Eye (tissue), 1 donor: ENCODE measurements at places on chromosomes 6 and 20.

DNA sequence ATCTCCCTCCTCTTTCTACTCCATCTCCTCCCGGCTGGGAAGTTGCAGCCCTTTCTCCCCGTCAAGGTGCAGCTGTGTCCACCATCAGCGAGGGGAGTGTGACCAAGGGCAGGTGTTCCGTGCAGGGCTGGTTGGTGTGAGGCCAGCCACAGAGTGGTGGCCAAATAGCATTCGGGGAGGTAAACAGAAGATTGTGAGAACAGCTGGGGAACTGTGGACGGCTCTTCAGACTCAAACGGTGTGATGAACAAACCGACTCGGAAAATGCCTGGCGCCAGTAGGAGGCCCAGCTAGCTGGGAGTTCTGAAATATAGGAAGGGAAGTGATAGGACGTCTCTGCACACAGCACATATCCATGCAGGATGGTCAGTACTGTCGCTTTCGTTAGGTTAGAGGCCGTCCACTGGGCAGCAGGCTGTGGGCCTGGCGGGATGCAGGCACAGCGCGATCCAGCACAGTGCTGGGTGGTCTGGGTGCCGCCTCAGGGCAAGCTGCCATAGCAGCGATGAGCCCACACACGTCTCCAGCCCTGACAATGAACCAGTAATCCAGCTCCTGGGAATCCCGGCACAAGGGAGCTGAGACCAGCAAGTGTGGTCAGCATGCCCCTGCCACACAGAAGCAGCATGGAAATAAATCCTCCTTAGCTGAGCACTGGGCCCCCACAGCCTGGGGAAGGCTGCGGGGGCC lies 258.1 kb downstream of the TAF4 start:
- no peak for DNase-seq

DNA sequence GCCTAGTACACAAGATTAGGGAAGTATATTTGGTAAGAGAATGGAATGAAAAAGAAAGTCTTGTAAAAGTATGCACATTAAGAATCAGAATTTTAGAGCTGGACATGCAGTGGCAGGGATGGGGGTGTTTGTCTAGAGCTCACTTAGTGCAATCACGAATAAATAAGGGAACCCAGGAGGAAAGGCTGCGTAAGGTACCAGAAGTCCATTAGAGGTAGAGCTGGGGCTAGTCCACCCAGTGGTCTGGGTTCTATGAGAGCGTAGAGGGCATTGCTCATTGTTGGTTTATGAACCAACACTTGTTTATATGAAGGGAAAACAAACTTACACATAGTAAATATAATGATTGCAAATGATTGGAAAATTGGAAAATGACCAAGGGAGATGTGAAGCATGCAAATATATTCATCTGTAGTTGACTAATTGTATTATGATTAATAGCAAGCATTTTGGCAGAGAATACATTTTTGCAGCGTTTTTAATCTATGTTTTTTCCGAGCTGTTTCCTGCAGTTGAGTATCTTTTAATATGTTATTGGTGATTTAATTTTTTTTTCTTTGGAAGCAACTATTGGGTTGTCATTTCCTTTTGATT lies 3.2 kb downstream of the CDC40 start:
- no peak for DNase-seq

DNA sequence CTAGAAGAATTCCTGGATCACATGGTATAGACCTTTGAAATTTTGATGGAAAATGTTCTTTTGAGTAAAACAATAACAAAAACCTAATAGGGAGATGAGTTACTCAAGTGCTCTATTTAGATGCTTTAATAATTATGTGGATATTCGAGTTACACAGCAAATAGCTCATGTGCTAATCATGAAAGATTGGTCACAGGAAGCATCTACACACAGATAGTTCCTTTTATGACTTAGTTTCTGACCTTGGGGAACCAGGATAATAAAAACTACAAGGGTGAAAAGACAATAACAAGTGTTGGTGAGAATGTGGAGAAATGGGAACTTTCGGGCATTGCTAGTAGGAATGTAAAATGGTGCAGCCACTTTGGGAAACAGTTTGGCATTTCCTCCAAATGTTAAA lies 19.7 kb downstream of the UBE2V1 start:
- DNase-seq: no peak

GRCh38 chr6:29702519-29703103 lies 20.6 kb upstream of the HLA-F start:
- DNase-seq: peak; percentile 30

- DNase-seq: peak; percentile 86
Observed at GRCh38 chr6:74277777-74278186, 581.8 kb downstream of the CD109 start.

- no peak for DNase-seq
Observed at GRCh38 chr6:143598466-143599080, 79.2 kb upstream of the PHACTR2 start.

DNA sequence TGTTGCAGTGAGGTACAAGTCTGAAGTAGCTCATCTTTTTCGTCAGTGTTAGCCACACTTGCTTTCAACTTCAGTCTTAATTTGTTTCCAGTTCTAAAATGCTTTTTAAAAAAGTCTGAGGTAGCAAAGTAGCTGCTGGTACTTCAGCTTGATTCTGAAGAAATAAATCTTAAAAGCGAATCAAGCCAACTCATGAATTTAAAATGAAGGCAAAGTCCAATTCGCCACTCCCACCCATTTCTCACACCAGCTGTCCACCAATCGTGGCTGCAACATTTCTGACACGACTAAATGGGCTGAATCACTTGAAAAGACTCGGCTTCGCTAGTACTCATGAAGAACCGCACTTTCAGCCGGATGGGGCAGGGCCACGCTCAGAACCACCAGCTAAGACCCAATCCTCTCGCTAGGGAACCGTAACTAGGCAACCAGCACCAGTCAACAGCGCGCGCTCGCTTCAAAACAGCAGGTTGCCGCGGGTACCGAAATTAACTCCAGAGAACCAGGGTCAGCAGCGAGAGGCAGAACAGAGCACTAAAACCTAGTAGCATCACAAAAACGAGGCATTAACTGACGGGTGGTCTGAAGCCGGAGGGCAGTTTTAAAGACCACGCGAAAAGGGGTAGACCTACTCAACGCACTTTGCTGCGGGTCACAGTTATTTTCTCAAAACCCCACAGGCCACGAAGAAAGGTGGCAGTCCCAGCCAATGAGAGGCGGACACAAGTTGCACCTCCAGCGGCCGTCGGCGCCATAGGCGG lies 900 bp downstream of the BCLAF1 start:
- peak; percentile 87 for DNase-seq

GRCh38 chr20:21190869-21191268 lies 65.0 kb downstream of the KIZ start:
- DNase-seq: peak; percentile 28

GRCh38 chr6:111173341-111173740 lies 86.0 kb downstream of the SLC16A10 start:
- no peak for DNase-seq

- no peak for DNase-seq
Observed at GRCh38 chr6:37556881-37557644, 57.4 kb upstream of the CCDC167 start.

DNA sequence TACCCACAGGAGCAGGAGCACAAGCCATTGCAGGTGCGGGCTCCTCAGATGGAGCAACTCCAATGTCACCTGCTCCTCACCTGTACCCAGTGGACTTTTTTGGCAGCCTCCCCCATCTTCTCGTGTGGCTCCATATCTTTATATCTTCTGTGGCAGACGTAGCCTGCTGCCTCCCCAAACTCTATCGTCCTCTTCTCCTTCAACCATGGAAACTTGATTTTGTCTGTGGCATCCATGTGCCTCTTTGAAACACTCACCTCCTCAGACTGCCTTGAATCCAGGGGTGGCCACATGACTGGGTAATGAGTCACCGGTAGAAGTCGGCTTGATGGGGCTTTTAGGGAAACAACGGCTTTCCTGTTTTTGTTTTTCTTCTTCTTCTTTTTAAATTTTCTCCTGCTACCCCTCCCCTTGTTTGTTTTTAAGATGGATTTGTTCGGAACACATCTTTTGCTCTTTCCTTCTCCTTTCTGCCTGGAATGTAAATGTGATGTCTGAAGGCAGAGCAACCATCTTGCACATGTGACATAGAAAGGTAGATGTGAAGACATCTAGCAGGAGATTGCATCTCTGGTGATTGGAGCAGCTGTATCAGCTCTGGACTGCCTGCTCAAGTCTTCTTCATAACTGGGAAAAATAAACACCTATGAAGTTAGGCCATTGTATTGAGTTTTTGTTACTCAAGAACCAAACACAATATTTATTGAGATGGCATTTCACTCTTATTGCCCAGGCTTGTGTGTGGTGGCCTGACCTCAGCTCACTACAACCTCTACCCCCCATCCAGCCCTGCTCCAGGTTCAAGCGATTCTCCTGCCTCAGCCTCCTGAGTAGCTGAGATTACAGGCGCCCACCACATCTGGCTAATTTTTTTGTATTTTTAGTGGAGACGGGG lies 69.9 kb upstream of the DDR1 start:
- no peak for DNase-seq

DNA sequence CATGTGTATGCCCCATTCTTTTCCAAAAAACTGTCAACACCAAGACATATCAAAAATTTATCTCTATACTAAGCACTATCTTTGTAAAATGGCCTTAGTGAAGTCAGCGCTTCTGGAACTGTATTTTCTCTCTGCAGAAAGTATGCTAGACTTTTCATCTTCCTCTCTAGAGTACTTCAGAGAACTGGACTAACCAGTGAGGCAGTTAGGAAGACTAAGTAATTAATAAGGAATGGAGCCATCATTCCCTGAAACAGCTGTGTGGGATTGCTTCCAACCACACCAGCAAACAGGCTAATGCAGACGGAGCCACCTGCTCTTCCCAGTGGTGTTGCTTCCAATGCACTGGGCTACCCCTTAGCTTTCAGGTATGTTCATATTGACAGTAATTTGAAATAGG lies 169.1 kb upstream of the FUT9 start:
- no peak for DNase-seq

- DNase-seq: no peak
Observed at GRCh38 chr6:12490904-12491571, 200.9 kb downstream of the EDN1 start.

DNA sequence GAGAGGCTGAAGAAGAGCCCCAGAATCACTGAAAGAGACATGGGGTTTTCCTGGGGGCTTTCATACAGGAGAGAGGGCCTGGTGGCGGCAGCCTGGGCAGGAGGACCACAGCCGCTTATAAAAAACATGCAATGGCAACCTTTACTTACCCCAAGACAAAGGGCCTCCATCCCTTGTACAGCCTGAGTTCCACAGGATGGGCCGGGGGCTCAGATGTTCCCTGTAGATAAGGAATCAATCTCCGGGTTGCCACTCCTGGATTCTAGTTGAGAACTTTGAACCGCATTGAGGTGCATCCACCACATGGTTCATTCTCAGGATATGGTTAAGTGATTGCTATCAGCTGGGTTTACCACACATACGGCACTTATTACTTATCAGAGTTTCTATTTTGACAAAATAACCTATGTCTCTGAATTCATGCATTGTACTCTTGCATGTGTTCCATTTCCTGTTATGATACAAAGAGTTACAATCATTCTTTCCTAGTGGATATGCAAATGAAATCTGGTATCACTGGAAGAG lies 677.6 kb downstream of the KIF16B start:
- DNase-seq: no peak

DNA sequence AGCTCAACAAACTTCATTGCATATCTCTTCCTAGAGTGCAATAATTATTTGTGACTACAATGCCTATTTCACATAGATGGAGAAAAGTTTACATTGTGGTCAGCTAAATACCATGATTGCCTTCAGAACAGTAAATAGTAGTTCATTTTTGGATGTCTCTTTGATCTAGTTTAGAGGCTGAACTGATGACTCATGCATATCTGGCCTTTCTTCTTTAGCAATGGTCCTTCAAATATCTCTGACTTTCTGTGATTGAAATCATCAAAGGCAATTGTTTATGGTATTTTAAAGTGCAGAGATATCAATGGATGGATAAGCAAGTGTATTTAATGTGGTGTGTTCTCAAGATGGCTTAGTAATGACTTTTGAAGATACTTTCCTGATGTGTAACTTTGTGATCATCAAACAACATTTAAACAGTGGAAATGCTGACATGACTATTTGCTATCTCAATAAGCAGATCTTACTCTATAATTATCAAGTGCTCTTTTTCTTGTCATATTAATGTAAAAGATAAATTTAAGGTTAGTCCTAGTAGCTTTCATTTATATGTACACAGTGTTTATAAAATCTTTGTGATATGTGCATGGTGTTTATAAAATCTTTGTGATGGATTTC lies 523.7 kb upstream of the SLC35B3 start:
- no peak for DNase-seq

GRCh38 chr6:132320007-132320406 lies 81.3 kb downstream of the MOXD1 start:
- DNase-seq: no peak

GRCh38 chr20:53660078-53660909 lies 66.7 kb upstream of the ZNF217 start:
- no peak for DNase-seq

DNA sequence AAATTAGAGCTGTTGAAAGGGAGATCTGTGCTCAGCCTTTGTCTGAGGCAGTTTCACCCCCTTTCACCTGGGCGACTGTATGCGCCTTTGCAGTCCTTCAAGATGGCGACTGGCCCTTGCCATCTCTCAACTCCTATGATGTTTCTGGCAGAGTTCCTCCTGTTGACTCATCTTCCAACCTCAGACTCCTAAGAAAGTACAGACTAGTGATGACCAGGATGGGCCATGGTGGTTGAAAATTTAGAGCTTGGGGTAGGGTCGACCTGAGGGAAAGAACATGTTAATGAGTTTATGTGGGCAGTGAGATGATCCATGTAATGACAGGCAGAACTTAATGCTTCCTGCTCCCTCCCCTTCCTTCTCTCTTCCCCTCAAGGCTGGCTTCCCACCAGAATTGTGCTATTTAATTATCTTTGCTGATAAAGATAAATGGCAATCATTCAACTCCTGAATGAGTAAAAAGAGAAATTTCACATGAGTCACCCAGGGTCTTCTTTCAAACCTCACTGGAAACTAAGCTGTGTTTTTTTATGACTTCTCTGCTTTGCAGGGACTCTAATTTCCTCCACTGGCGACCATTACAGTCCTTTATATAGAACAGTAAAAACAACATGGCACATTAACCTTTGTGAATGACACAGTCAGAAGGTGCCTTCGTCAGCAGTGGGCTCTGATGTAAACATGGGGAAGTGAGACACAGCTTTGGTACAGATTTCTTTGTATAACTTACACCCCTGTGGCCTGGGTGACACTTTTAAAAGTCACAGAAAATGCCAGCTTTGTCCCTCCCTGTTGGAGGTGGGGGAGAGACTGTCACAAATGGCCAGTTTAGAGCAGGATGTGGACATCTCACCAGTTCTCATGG lies 103.5 kb downstream of the SCP2D1 start:
- DNase-seq: no peak
